ENCODE measurements at places on chromosomes 5 and 9.

DNA sequence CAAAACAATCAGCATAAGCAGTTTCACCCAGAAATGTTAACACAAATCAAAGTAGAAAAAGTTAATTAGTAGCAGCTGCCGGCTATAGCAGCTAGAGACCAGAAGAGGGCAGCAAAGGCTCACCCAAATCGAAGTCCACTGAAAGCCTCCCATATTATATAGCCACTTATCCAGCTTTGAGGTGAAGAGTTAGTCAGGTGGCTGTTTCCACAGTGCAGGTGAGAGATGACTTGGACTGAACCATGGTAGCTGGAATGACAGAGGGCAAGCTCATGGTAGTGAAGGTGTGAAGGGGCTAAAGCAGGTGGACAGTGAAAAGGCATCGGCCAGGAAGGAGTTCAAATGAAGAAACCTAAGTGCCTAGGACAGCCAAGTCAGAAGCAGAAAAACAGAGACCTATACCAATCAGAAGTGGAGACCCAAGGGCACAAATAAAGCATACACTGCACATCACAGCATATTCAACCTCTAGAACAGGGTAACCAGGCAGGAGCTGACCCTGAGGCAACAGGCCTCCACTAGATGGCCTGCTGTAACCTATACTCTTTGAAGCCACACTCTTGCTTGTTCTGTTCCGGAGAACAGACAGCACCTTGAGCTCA lies 7.2 kb upstream of the RNF38 start:
- peak; percentile 48 for DNase-seq

GRCh38 chr9:127384901-127385300 lies 12.1 kb upstream of the SLC2A8 start:
- DNase-seq = no peak

DNA sequence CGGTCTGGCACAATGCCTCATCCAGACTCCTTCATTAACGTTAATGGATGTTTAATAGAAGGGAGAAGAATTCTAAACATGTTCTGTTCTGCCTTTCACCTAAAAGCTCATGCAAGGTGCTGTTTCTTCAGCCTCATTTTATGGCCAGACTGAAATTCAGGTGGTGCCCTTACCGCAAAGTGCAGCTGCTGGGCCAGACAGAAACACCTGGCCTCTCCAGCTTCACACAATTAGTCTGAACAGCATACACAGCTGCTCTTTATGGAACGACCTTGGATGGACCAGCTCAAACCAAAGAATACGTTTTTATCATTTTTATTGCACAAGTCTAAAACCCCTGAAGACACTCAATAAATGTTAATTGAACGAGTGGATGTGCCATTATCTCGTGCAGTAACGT lies 4.6 kb downstream of the SNCAIP start:
- peak; percentile 10 for DNase-seq

GRCh38 chr5:32735512-32735911 lies 24.4 kb downstream of the NPR3 start:
- DNase-seq = no peak

DNA sequence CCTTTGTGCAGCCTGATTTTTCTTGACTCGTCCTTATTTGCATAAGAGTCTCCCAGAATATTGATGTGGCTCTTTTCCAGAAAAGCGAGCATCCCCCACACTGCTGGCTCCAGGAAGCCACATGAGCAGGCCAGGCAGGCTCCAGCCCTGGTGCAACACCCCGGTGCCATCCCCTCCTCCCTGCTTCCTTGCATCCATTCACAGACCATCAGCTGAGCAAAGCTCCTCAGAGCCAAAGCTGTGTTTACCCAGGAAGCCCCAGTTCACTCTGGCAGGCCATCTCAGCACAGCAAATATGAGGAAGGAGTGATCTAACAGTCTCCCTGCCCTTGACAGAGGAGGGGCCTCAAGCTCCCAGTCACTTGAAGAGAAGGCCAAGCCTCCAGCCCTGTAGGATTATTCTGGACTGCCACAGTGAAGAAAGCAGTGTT lies 34.4 kb downstream of the INSYN2B start:
- peak; percentile 41 for DNase-seq

GRCh38 chr5:173535166-173535975 lies 81.1 kb downstream of the BOD1 start:
- no peak for DNase-seq

DNA sequence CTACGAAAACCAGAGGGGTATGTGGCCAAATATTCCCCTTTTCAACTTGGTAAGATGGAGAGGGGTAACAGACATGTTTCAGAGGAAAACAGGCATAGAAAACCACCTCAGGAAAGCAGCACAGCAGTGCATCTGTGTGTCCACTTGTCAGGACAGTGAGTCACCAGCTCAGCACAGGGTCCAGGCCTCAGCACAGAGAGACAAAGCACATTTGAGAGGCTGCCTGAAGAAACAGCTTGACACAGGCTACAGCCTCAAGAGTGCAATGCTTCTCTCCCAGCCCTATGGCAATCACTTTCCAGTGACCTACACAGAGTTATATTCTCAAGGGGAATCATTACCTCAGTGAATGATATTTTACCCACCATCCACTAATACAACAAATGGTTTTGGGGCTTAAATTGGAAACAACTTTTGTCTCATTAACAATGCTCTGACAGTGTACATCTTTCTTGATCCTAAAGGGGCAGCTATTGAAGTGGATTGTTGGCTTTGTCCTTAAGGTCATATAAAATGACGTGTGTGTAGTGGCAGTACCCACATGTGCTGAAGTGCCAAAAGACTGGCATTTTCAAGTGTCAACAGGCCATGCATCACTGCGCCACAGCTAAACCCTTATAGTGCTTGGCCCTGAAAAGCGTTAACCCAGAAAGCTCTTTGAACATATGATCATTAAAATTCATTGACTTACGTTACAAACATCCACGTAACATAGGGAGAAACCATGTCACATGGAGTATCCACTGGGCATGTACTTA lies 46.4 kb downstream of the ERMP1 start:
- DNase-seq = no peak

All from NCI-H526 treated with DMSO at 0.1 percent for 48 hours (cell line).